ENCODE measurements at places on chromosomes 6 and 20. TPM values are rescaled to one million over a fixed set of nuclear protein-coding genes. Genes with fewer than 3 reads are reported as not detected.

Gene SGK2
- 42.9 TPM for total RNA-seq

Gene KCNG1
- 0.35 TPM for total RNA-seq

Gene LINC00237
- not detected for total RNA-seq

Gene ELOVL2
- total RNA-seq: 0.79 TPM

Gene GPX5
- total RNA-seq: not detected

Gene FLRT3
- total RNA-seq: 70.3 TPM

Gene FBXL4
- total RNA-seq: 25.8 TPM

Gene MTFR2
- 1.3 TPM for total RNA-seq

Gene HCK
- 24.0 TPM for total RNA-seq
